Fibroblast of the aortic adventitia (primary cell): ENCODE measurements at places on chromosomes 12 and 14.

DNA sequence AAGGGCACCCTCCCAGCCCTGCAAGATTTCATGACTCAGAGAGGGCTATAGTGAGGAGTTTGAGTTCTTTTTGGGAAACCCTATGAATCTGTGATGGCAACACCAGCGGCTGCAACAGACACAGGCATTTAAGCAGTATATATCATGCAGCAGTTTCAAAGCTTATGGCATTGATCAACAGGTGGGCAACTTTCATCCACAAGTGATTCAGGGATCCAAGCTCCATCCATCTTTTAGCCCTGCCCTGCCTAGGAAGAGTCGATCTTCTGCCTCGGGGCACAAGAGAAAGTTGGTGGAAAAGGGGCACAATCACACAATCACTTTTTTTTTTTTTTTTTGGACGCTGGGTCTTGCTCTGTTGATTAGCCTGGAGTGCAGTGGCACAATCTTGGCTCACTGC is 8.3 kb upstream of the FAM222A start:
- no peak for DNase-seq

DNA sequence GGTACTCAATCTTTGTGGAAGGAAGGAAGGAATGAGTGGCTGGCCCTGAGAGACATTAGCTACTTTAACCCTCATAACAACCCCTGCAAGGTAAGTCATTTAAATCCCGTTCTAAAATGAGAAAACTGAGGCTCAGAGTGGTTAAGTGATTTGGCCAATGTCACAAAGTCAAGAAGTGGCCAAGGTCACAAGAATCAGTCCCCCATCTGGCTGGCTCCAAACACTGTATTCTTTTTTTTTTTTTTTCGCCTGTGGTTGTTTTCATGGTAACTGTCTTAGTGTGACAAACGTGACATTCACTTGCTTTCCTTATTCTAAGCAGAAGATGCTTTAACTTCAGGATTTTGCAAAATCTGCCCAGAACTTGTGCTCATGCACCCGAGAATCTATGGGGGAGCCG is 2.8 kb downstream of the TTC7B start:
- no peak for DNase-seq

GRCh38 chr14:71267007-71267513 is 359.8 kb downstream of the PCNX1 start:
- peak; percentile 31 for DNase-seq

- DNase-seq = peak; percentile 13
Measured at GRCh38 chr12:25744313-25744712, 191.2 kb upstream of the LMNTD1 start.

DNA sequence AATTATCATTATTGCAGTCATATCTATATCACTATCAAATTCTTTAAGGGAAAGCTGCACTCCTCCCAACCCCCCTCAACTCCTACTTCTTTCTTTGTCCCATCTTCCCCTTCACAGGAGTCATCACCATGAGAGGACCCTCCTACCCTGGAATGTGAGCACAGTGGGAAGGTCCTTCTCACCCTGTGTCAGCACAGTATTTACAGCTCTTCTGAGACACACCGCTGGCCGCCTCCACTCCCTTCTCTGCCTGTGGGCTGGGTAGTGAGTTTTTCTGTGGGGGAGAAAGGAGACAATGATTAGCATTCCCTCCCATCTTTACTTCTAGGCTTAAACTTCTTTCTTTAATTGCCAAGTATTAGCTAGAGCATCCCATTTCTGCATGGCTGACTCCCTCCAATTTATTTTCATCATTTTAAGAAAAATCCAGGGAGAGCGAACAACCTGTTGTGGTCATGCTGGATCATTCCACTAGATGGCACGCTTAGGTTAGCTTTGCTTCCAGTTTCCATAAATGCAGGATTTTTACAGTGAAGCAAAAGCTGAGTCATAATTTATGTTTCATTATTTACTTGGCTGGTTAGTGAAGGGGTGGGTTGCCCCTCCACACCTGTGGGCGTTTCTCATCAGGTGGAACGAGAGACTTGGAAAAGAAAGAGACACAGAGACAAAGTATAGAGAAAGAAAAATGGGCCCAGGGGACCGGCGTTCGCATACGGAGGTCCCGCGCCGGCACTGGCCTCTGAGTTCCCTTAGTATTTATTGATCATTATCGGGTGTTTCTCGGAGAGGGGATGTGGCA is 188.5 kb downstream of the ALX1 start:
- peak; percentile 80 for DNase-seq

DNA sequence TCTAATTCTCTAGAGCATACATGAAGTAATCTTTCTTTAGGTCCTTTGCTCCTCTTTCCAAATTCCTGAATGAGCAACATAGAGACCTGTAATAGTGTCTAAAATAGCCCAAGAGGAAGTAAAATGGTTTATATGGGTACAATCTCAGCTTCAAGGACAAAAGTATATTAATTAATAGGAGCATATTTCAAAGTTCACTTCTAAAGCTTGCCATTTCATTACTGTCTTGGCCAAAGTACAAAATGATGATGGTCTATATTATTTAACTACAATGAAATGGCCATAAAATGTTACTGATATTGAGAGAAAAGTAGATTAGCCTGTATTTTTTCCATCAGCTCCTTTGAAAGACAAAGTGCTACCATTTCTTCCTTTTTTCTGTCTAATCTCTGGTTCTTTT is 410.4 kb upstream of the NOVA1 start:
- DNase-seq = no peak

DNA sequence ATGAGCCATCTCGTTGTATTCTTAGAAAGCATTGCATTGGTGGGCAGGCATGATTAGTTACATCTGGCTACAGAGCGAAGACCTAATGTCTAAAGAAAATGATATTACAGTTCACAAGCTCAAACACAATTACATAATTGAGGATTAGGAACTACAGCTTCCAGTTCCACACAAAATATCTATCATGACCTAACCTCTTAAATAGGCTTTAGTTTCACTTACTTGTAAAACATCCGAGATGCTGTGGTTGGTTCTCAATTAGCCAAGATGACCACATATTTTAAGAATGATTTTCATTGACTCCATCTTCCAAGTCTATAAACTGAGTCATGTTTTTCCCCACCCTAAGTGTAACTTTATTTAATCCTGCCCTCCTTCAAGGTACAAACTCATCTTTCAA is 69.5 kb downstream of the LRIG3 start:
- no peak for DNase-seq

GRCh38 chr14:22311636-22312035 is 277.4 kb downstream of the DAD1 start:
- no peak for DNase-seq

DNA sequence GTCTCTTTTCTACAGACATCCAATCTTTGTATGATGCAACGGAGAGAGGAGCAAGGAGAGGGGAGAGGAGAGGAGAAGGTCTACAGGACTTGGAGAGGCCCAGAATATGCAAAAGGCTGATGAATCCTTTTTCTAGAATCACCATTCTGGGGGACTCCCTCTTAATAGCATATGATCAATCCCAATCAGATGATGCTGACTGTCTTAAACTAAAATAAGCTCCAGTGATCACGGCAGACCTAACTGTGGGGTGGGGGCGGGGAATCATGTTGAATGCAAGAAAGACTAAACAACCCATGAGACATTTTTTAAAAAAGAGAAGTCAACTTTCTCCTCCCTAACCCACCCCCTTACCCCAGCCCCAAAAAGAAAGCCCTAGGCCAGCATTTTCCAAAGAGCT is 33.4 kb downstream of the BTBD7 start:
- DNase-seq = no peak

DNA sequence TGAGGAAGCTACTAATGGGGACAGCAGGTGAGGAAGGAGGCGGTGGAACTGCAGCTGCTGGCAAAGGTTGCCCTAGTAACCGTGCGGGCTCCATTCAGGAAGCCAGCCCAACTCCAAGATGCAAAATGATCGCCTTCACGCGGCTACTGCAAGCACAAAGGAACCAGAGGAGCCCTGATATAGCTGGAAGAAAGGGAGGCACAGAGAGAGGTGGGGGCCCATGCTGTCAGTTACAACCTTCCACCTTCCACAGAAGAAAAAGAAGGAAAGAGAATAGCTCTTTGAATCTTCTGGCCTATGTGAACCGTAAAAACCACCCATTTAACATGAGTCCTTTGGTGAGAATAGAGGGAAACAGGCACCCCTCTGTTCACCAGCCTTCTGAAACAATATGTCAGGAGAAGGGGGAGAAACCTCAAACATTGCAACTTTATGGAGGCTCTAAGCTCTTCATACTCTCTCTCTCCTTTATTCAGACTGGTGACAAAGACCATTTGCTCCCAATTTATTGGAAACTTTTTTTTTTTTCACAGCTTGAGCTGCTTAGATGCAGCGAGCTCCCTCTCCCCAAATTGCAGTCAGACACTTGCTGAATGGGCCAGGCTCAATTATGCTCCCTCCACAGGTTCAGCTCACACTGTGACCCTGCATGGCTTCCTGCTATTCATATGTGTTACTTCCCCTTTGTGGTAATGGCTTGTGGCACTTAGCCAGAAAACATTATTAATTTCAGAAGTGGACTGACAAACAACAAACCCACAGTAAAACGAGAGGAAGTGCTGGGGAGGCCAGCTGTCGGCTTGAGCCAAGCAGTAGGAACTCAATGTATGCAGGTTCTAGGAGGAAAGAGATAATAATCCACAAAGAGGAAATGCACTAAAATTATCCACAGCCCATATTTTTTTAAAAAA is 6.2 kb downstream of the DUSP6 start:
- DNase-seq = peak; percentile 52

- DNase-seq = peak; percentile 38
Measured at GRCh38 chr12:124404162-124404784, 109.4 kb downstream of the RFLNA start.
